Activated CD8-positive, alpha-beta T cell treated with anti-CD3 and anti-CD28 coated beads for 36 hours (primary cell): ENCODE measurements at places on chromosomes 3 and 15. TPM values are rescaled to one million over a fixed set of nuclear protein-coding genes. Genes with fewer than 3 reads are reported as not detected.

Gene C15orf62
- 0.63 TPM for total RNA-seq

DNA sequence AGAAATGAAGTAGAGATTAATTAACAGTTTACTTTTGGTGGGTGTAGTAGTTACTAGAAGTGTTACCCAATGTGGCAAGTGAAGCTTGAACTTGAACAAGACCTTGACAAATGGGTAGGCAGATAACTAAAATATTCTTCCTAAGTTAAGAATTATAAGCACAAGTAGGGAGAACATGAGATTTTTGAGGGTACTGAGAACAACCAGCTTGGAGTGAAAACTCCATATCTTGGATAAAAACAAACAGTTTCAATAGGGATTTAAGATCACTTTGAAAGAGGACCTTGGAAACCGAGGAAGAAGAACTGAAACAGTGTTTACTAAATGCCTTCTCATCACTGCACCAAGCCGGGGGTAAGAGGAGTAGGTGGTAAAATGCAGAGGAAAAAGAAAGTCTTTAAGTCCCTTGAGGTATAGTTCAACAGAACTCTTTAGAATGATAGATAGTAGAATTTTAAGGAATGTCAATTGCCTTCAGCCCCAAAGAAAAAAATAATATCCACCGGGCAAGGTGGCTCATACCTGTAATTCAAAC, 496.7 kb downstream of the NAALADL2 start:
- DNase-seq, result no peak
- H3K27me3 ChIP-seq, result no peaks in the 10 kb centered on the region
- no peaks in the 10 kb centered on the region for H3K4me1 ChIP-seq
- H3K27ac ChIP-seq, result no peak overlapping the region

DNA sequence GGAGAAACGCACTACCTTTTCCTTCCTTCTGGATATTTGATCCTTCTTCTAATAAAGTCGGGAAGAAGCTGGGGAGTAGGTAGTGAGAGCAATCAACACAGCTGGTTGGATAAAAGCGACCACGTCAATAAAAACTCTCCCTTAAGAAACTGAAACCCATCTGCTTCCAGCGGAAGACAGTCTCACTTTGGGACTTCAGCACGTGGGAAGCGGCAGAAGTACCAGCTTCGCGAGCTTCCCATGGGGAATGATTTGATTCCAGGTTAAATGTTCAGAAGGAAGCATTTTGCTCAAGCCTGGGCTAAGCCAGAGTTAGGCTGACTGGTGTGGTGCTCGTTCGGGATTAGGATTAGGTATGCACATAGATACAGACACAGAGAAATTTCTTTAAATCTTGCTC, 262.3 kb upstream of the LYSMD4 start:
- no peak overlapping the region for H3K27ac ChIP-seq
- no peaks in the 10 kb centered on the region for H3K27me3 ChIP-seq
- no peaks in the 10 kb centered on the region for H3K4me1 ChIP-seq
- peaks cover 8% of the 10 kb centered on the region for H3K36me3 ChIP-seq

Gene CHRFAM7A
- total RNA-seq, result 0.77 TPM

GRCh38 chr3:44568561-44568960, 13.6 kb downstream of the ZKSCAN7 start:
- H3K27me3 ChIP-seq, result no peaks in the 10 kb centered on the region
- DNase-seq, result no peak
- no peak overlapping the region for H3K4me3 ChIP-seq
- H3K4me1 ChIP-seq, result no peaks in the 10 kb centered on the region

- no peak overlapping the region for H3K4me3 ChIP-seq
- no peak for DNase-seq
- H3K27ac ChIP-seq, result no peak overlapping the region
- H3K4me1 ChIP-seq, result no peaks in the 10 kb centered on the region
Observed at GRCh38 chr3:157416347-157417087, 20.1 kb upstream of the PTX3 start.

GRCh38 chr3:5607581-5607980, 420.1 kb downstream of the EDEM1 start:
- H3K27me3 ChIP-seq, result no peaks in the 10 kb centered on the region
- H3K36me3 ChIP-seq, result no peaks in the 10 kb centered on the region
- DNase-seq, result no peak
- H3K4me1 ChIP-seq, result no peaks in the 10 kb centered on the region
- no peak overlapping the region for H3K27ac ChIP-seq
- no peak overlapping the region for H3K4me3 ChIP-seq

- DNase-seq, result peak; percentile 63
- H3K4me3 ChIP-seq, result no peak overlapping the region
- H3K4me1 ChIP-seq, result peaks cover 22% of the 10 kb centered on the region
- H3K27ac ChIP-seq, result no peak overlapping the region
Observed at GRCh38 chr3:52291508-52292181, 4.0 kb downstream of the GLYCTK start.

DNA sequence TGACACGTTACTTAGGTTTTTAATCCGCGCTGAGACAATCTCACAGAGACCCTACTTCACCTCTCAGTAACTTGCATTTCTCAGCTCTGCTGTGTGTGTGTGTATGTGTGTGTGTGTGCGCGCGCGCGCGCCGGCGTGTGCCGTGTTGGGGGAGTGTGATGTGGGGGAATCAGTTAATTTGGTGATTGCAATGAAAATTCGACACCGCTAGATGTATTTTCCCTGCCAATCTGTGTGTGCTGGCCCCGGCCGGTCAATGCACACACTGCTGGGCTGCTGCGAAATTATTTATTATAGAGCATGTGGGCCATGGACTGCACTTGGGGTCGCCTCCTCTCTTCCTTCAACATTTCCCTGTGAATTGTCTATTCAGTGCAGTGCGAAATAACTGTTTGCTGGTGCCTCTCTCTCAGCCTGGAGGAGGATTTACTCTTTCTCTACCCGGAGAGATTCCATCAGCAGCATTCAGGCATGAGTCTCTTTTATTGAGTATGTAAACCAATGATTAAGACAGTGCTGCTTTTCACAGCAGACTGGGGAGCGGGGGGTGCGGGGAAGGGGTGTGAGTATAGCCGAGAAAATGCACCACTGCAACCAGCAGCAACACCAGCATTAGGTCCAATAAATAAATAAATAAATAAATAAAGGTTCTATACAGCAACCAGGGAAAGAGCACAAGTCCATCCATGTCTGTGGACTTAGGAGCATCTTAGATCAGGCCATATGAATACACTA, 2.9 kb downstream of the CADM2 start:
- H3K4me3 ChIP-seq, result no peak overlapping the region
- peaks cover 40% of the 10 kb centered on the region for H3K27me3 ChIP-seq
- no peaks in the 10 kb centered on the region for H3K36me3 ChIP-seq
- DNase-seq, result no peak
- no peak overlapping the region for H3K27ac ChIP-seq
- H3K4me1 ChIP-seq, result peaks cover 19% of the 10 kb centered on the region

Gene SNURF
- total RNA-seq, result 17.8 TPM

Gene RLBP1
- total RNA-seq, result not detected

Gene NMNAT3
- total RNA-seq, result 4.3 TPM

Gene LIPH
- not detected for total RNA-seq

- no peaks in the 10 kb centered on the region for H3K4me1 ChIP-seq
- no peaks in the 10 kb centered on the region for H3K36me3 ChIP-seq
- no peak overlapping the region for H3K4me3 ChIP-seq
Observed at GRCh38 chr15:83973816-83974215, 261.8 kb upstream of the GOLGA6L4 start.

GRCh38 chr15:70337277-70338186, 239.8 kb upstream of the TLE3 start:
- peaks cover 3% of the 10 kb centered on the region for H3K27me3 ChIP-seq
- H3K36me3 ChIP-seq, result peaks cover 4% of the 10 kb centered on the region
- H3K4me3 ChIP-seq, result no peak overlapping the region
- DNase-seq, result no peak
- H3K4me1 ChIP-seq, result no peaks in the 10 kb centered on the region

- H3K27me3 ChIP-seq, result no peaks in the 10 kb centered on the region
- no peaks in the 10 kb centered on the region for H3K4me1 ChIP-seq
- DNase-seq, result peak; percentile 17
- H3K36me3 ChIP-seq, result peaks cover 4% of the 10 kb centered on the region
- no peak overlapping the region for H3K27ac ChIP-seq
- H3K4me3 ChIP-seq, result no peak overlapping the region
Observed at GRCh38 chr3:78831446-78831972, 936.3 kb downstream of the ROBO1 start.

DNA sequence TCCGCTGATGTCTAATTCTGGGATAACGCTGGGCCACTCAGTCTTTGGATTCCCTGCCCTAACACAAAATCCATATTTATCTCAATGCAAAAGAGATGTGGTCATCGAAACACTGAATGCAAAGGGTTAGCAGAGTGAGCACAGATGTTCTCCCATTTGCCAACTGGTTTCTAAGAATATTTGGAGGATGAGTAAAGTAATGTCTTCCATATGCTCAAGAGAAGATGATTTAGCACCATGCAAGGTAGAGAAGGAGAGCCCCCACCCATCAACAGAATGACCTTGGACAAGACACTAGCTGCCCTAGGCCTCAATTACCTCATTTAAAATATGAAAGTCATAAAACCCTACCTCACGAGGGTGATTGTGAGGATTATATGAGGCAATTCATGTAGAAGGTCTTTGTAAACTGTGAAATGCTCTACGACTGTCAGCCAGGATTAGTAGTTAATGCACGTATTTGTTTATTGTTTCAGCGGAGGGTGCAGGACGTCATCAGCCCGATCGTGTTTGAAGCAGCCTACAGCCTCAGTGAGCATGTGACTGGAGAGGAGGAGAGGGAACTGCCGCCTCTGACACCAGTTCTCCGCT, 232.9 kb upstream of the CTDSPL start:
- H3K4me3 ChIP-seq, result no peak overlapping the region
- DNase-seq, result no peak
- peaks cover 5% of the 10 kb centered on the region for H3K27me3 ChIP-seq
- H3K27ac ChIP-seq, result no peak overlapping the region
- H3K36me3 ChIP-seq, result no peaks in the 10 kb centered on the region
- H3K4me1 ChIP-seq, result no peaks in the 10 kb centered on the region

- no peak for DNase-seq
- no peak overlapping the region for H3K4me3 ChIP-seq
- no peaks in the 10 kb centered on the region for H3K27me3 ChIP-seq
Observed at GRCh38 chr3:173191611-173192010, 50.6 kb upstream of the SPATA16 start.

- no peaks in the 10 kb centered on the region for H3K4me1 ChIP-seq
- no peak for DNase-seq
Observed at GRCh38 chr3:146343551-146343950, 92.6 kb upstream of the PLSCR4 start.

DNA sequence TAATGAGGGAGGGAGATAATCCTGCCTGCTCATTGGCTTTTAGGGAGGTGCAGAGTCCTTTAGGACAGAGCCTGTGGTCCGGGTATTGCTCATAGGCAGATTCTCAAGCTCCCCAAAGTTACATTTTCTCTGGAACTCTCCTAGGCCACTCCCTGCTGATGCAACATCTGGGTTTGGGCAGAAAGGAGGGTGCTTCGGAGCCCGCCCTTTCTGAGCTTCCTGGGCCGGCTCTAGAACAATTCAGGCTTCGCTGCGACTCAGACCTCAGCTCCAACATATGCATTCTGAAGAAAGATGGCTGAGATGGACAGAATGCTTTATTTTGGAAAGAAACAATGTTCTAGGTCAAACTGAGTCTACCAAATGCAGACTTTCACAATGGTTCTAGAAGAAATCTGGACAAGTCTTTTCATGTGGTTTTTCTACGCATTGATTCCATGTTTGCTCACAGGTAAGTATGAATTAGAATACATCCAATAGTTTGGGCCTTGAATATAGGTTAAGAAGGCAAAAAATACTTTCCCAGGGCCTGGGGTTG, at the start of gene IL20RB:
Gene IL20RB (plus strand): TSS at position 233 of the 538 bp plus-strand sequence. CDS start 131 bp downstream, at position 364.
- peaks cover 3% of the 10 kb centered on the region for H3K36me3 ChIP-seq
- H3K4me1 ChIP-seq, result peaks cover 10% of the 10 kb centered on the region
- no peaks in the 10 kb centered on the region for H3K27me3 ChIP-seq
- no peak within 1 kb of the TSS for H3K4me3 ChIP-seq
- H3K27ac ChIP-seq, result no peak within 1 kb of the TSS

- no peaks in the 10 kb centered on the region for H3K4me1 ChIP-seq
- no peaks in the 10 kb centered on the region for H3K27me3 ChIP-seq
- H3K4me3 ChIP-seq, result no peak overlapping the region
- H3K36me3 ChIP-seq, result no peaks in the 10 kb centered on the region
Observed at GRCh38 chr3:82103241-82103640, 341.8 kb upstream of the GBE1 start.

Gene TM4SF18
- not detected for total RNA-seq
